Activated CD4-positive, CD25-positive, alpha-beta regulatory T cell treated with anti-CD3 and anti-CD28 coated beads, Interleukin-2, amount 50 U/mL, for 24 hours (primary cell): ENCODE measurements at places on chromosomes 11 and 22.

GRCh38 chr22:36565686-36566085 lies 36.7 kb upstream of the EIF3D start:
- ATAC-seq, result no peak

DNA sequence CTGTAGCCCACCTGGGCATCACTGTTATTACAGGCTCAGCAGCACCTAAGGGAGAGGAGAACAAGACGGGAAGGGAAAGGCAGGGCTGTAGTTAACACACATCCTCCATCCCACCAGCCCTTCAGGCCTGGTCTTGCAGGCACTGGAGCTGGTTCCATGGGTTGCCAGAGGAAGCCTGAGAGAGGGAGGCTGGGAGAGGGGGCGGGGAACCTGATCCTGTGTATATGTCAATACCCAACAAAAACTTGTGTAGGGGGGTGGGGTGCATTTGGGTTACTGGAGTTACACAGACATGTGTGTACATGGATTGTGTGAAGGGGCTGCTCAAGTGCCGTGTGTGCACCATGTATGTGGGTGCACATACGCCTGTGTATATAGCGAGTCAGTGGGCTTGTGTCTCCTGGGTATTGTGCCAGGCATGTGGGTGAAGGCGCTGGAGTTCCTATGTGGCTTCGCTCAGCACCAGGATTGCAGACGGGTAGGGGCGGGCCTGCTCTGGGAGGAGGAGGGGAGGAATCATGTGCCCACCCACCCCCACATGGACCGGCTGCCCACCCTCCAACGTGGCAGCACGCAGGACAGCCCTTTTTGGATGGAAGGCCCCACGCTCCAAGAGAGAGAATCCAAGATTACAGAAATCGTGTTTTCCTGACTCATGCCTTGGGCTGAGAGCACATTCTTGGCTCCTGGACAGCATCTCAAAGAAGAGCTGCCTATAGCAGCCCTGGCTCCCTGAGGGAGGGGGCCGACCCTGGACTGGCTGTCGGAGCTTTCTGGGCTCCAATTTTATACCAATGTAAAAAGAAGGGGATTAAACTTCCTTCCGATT lies 4.2 kb upstream of the SERPINH1 start:
- no peak for ATAC-seq

GRCh38 chr11:34627197-34627596 lies 6.3 kb downstream of the EHF start:
- no peak for ATAC-seq

DNA sequence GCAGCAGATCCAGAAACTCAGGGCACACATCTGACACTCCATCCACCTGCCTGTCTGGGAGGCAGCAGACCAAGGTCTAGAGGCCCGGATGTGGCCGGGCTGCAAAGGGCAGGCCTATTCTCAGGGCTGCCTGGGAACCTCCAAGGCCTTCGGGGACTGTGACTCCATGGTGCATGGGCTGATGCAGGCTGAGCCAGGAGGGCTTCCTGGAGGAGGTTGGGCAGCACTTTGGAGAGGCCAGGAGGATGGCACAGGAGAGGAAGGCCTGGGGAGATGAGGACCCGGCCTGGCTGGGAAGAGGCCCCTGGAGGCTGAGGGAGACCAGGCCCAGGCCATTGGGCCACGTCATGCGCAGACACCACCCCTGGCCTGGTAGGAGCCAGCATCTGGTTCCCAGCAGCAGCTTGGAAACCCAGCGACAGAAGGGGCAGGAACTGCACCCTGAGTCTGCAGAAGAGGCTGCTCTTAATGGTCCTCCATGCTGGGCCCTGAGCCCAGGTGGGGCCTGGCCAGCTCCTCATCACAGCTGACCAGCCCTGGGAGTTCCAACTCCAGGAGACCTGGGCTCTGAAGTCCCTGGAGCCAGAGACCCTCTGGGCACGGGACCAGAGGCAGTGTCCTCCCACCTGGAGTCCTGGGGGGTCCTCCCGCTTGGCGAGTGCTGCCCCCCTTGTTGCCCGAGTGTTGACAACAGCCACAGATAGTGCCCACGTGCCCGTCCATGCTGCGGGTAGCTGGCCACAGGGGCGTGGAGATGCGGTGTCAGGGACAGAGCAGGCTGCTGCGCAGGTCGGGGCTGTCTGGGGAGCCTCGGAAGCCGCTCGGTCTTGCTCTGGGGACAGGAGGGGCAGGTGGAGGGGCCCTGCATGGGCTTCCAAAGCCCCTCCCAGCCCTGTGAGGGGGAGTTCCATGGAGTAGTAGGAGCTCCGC lies 5.5 kb downstream of the PHLDA2 start:
- ATAC-seq, result no peak

GRCh38 chr11:14852571-14853177 lies 39.4 kb downstream of the CYP2R1 start:
- ATAC-seq, result no peak

DNA sequence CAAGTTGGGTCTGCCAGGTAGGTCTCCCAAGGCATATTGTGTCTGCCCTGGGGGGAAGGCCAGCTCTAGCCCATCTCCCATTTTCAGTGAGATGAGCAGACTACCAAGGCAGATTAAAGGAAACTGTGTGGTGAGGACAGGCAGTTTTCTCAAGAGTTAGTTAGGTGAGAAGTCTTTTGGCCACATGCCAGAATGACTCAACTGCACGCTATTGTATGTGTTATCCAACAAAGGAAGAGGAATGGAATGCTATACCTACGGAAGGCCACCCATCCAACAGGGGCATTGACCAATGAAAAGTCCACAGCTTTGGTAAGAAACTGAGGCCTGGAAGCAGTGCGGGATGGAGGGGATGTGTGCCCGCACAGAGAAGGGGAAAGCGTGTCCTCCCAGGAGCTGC lies 941.7 kb downstream of the NTM start:
- ATAC-seq, result no peak

GRCh38 chr22:38049812-38050619 lies 7.2 kb upstream of the PICK1 start:
- no peak for ATAC-seq

DNA sequence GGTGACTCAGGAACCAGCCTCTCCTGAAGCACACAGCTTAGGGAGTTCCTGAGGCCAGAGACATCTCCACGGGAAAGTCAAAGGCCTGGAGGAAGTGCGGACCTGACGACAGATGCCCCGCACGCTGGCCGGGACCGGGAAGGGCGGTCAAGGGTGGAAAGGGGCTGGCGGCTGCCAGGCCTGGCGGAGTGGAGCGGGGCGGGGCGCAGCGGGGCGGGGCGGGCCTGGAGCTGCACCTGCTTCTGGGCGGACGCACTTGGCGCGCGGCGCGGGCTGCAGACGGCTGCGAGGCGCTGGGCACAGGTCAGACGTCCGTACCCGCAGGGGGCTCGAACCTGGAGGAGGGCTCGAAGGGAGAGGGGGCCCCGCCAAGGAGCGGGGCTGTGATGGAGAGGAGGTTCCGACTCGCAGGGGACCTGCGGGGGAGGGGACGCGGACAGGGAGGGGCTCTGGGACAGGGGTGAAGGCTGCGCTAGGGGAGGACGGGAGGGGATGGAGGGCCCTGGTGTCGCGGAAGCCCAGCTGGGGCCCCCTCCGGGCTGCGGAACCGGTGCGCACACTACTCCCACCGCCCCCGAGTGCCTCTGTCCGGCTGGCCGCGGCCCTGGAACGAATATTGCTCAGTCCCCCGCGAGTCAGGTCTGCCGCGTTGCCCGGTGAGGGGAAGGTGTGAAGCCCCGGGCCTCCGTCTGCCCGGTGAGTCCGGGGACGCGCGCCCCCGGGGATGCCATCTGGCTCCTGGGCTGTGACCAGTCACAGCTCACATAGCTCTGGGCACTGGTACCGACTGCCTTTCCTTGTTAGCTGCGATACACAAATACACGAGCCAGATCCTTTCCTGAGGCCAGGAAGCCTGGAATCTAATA lies at the start of gene TMEM45B:
TMEM45B (plus strand) TSS at position 253 of the 866 bp plus-strand sequence. CDS start 36,635 bp downstream, outside the sequence.
- peak; percentile 54 for ATAC-seq

DNA sequence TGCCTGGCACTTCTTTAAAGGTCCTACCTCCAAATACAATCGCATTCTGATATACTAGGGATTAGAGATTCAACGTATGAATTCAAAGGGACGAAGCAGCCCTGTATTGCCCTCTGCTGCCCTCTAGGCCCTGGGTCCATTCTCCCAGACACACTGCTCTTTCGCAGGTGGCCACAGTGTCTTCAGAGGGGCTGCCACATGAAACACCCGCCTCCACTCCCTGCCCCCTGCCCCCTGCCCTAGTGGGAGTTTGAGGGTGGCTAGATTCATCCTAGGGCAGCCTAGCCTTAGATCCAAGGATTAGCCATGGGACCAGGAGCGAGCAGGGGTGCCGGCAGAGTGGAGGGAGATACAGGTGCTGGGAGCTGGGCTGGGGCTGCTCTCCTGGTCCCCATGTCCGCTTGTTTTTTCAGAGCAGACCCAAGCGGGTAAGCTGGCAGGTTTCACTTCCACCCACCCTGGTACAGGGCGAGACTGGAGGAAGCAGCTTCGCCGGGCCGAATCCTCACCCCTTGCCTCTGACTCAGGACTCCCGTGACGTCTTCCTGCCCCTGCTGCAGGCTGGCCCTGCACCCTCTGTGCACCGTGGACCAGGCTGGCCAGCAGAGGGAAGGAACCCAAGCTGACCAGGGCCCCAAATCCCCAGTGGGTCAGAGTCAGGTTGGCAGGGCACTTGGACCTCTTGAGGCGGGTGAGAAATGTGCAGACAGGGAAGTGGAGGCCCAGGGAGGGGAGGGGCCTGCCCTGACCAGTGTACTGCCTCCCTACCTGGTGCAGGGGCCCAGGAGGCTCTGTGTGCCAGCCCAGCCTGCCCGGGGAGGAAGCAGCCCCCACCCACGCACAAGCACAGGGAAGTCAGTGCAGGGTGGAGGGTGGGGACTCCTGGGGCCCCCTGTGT lies 28.4 kb upstream of the HMOX1 start:
- ATAC-seq, result peak; percentile 68

GRCh38 chr22:48498526-48499331 lies 1328.9 kb downstream of the BRD1 start:
- no peak for ATAC-seq

DNA sequence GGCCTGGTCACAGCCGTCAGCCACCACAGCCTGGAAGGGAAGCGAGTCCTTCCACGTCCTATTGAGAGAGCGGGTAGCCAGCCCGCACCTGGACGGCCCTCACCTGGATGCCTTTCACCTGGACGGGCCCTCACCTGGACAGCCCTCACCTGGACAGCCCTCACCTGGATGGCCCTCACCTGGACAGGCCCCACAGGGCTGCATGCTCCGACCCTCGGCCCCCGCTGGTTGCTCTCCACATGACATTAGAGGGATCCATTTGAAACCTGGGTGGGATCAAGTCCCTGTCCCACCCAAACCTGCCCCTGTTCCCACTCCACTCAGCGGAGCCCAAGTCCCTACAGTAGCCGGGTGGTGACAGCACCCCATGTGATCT lies 3.7 kb downstream of the C1QTNF6 start:
- no peak for ATAC-seq

- ATAC-seq, result peak; percentile 3
These were observed 31.5 kb upstream of the RAB38 start for GRCh38 chr11:88206751-88207150.

DNA sequence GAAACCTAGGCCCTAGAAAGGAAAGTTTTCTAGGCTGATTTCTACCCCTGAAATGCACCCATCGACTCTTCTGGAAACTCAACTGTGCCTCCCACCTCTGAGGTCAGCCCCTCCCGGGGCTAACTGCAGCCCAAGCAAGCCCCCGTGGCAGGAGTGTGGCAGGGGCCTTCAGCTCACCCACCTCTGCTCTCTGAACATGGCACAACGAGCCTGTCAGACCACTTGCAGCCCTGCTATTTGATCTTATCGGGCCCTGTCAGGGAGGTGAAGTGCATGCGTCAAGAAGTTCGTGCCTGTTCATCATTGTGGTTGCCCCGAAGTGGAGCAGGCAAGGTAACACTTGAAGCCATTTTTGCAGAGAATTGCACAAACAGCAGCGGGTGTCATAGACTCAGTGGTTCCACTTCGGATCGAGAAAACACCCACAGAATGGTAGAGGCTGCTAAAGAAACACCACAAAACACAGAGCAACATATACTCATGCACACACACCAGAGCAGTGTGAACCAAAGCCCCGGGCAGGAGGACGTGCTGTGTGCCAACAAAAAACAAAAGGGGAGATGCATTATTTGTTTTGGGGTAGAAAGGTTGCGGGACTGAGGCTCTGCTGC lies 262.7 kb downstream of the ETS1 start:
- peak; percentile 89 for ATAC-seq

- no peak for ATAC-seq
These were observed 27.9 kb downstream of the PPFIA1 start for GRCh38 chr11:70298243-70298915.

DNA sequence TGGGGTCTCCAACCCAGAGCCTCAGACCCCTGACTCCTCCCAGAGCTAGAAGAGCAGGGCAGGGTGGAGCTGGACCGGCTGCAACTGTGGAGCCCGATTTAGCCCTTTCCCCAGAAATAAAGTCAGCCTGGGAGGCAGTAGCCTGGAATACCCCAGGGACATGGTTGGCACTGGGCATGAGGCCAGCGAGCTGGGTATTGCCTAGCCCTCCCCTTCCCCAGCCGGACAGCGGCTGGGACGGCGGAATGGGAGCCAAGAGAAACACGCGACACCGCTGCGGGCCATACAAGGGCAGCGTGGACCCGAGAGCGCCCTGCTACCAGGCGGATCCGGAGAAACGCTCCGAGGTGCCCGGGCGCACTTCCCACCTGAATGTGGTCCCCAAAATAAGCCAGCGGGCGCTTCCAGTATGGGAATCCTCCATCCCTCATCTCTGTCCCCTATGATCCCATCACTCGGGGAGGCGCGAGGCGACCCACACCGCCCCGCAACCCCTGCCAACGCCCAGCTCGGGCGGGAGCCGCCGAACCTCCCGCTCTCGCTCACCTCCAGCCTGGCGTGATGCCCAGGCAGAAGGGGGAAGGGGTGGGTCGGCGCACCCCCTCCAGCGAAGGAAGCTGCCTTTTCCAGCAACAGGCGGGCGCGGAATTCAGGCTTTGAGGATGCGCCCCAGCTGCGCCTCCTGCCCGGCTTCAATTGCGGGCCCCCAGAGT lies 758 bp downstream of the MCAM start:
- ATAC-seq, result no peak

- ATAC-seq, result no peak
These were observed 138.3 kb upstream of the PLET1 start for GRCh38 chr11:112398798-112399478.

DNA sequence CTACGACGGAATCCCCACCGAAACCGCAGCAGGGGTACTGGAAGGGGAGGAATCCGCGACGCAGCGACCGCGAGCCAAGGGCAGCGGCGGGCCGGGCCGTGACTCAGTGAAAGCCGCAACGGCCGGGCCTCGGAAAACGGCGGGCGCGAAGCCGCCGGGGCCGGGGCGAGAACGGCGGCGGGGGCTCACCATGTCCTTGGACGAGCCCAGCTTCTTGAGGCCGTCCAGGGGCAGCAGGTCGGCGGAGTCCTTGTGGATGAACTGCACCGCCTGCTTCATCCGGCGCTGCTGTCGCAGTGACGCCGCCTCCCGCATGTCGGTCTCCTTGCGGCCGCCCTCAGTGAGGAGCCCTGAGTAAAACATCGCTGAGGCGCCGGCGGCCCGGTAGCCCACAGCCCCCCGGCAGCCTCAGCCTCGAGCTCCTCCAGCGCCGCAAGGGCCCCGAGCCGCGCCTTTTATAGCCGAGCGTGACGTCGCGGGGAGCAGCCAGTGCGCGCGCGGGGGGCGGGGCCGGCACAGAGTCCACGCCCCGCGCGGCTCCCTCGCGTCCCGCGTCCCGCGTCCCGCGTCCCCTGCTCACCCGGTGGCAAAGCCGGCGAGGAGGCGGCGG lies at the start of gene NRIP3:
NRIP3 (minus strand) TSS at position 429 of the 610 bp plus-strand sequence; CDS start at position 363, 66 bp downstream.
- peak; percentile 47 for ATAC-seq
